IPS DF 6.9 (cell line): ENCODE measurements at places on chromosomes 1 and 21.

DNA sequence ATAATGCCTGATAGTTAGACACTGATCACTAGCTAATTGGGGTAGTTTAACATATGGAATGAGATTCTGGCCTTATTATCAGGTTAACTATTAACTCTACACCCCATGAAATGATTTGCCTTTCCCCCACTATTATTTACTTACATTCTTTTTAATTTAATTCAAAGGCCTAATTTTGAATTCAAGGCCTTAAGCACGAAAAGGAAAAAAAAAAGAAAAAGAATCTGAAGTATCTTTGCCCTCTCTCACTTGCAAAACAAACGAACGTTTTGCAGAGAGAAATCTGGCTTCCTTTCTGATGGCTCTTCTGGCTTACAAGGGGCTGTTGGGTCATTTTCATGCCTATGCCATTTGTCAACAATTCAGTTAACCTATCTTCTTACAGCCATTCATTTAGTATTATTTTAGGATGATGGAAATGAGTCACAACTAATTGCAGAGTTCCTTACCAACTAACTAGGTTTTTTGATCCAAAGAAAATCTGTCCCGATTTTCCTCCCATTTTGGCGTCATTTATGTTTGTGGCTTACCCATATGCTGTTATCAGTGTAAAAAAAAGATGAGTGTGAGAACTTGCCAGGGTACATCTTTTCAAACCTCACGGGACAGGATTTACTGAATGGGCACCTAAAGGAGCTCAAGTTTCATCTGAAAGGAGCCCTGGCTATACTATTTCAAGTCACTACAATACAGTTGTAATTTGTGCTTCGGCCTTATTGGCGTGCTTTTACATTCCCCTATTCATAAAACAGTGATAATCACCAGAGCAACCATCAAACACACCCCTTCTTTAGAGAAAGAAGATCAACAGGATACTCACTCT is 1.9 kb upstream of the ERRFI1 start:
- DNase-seq, result no peak

GRCh38 chr1:207810606-207811295 is 58.9 kb downstream of the CD46 start:
- no peak for DNase-seq

- no peak for DNase-seq
These were observed 24.2 kb downstream of the CEP170 start for GRCh38 chr1:243230914-243231313.

- no peak for DNase-seq
These were observed 24.4 kb upstream of the WDR26 start for GRCh38 chr1:224458996-224459395.

GRCh38 chr21:32946654-32947053 is 79.1 kb upstream of the OLIG2 start:
- no peak for DNase-seq

DNA sequence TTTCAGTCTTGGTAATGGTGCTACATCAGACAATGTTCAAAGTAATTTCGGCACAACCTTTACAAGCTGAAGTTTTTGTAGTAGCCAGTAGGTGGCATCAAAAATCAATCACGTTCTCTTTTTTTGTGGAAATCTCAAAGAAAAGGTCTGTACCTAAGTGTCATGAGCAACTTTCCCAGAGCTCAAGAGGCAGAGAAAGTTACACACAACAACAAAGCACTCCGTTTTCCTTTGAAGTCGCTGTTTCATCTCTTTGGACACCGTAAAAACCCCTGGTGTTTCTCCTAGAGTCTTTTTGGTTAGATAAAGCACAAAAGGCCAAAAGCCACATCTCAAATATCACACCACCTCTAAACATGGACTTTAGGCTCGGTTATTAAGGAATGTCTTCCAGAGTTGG is 131.6 kb downstream of the LHX8 start:
- peak; percentile 16 for DNase-seq

DNA sequence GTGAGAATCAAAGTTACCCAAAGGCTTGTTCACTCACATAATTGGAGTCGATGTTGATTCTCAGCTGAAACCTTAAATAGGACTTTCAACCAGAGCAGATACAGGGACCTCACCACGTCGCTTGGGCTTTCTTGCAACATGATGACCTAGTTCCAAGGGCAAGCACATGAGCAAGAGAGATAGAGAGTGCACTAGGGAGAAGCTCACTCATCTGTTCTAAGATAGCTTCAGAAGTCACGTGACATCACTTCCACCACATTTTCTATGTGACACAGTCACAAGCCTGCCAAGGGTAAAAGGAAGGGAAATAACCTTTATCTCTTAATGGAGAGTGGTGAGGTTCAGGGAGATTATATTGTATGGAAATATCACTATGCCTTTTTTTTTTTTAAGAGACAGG is 470.1 kb upstream of the PLXNA2 start:
- DNase-seq, result no peak

- no peak for DNase-seq
These were observed 257.2 kb downstream of the SPATA17 start for GRCh38 chr1:217888328-217888727.

- DNase-seq, result no peak
These were observed 14.4 kb downstream of the RALGPS2 start for GRCh38 chr1:178739285-178740045.

DNA sequence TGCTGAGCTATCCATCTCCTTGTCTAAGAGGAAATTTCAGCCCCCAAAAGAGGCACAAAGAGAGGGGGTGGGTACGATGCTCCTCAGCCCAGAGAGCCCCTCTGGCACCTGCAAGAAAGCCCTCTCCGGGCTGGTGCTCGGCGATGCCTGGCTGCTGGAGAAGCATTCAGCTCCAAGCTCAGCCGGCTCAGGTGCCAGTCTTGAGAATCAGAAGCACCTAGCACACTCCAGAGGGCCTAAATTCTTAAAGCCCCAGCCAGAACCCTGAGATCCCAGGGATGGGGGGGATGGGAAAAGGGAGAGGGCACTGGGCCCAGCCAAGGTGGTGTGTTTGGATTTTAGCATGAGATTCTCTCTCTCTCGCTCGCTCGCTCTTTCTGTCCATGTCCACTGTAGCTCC is 2.9 kb downstream of the GRIK3 start:
- DNase-seq, result no peak

DNA sequence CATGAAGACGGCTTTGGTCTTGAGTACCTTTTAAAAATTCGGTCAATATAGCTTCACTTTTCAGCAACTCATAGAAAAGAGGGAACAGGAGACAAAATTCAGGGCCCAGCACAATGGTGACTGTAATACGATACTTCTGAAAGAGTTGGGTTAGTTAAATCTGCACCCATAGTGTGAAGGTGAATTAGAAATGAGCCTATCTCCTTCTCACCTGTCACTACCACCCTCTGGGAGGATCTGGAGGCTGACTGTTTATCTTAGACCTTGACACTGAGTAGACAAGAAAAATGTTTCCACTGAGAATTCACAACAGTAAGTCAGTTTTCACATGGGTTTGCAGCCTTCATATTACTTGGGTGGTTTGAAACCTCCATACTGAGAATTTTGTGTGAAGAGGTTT is 57.9 kb upstream of the HMGB4 start:
- no peak for DNase-seq

DNA sequence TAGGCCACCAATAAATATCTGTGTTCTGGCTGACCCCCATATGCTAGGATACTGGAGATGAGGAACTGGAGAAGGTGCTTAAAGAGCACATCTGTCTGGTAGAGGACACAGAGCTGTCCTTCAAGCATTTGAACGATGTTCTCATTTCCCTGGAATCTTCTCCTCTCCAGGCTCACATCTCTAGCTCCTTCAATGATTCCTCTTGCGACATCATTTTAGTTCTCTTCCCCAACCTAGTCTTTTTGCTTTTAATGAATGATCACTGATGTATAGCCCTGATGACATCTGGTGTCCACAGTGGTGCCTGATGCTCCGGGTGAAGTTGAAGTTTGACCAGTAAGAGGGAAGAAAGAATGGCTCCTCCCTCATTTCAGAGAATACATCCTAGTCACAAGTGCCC is 80.8 kb upstream of the UBE2U start:
- DNase-seq, result no peak

DNA sequence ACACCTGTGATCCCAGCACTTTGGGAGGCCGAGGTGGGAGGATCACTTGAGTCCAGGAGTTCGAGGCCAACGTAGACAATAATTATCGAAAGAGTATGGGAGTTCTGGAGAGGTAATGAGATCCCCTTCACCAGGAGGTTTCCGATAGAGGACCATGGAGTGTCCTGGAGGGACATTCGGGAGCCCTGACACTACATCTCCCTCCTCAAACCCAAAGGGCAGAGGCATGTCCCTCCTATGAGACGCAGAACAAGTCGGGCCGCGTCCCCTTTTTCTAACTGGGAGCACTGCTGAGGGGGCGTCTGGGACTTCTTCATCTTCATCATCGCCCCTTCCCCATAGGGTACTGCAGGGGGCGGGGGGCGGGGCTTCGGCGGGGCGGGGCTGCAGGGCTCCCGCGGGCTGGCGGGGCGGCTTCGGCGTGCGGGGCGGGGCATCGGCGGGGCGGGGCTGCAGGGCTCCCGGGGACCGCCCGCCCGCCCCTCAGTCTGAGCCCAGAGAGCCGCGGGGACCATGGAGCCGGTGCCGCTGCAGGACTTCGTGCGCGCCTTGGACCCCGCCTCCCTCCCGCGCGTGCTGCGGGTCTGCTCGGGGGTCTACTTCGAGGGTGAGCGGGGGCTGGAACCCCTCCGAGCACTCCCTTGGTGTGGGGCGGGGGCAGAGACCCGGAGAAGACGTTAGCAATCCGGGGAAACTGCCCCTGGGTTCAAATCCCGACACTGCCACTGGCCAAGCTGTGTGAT is at the start of gene THEMIS2:
Gene THEMIS2, plus strand, starts transcription at position 486 of the 743 bp plus-strand sequence. Its CDS starts 28 bp downstream, at position 514.
- DNase-seq, result no peak

DNA sequence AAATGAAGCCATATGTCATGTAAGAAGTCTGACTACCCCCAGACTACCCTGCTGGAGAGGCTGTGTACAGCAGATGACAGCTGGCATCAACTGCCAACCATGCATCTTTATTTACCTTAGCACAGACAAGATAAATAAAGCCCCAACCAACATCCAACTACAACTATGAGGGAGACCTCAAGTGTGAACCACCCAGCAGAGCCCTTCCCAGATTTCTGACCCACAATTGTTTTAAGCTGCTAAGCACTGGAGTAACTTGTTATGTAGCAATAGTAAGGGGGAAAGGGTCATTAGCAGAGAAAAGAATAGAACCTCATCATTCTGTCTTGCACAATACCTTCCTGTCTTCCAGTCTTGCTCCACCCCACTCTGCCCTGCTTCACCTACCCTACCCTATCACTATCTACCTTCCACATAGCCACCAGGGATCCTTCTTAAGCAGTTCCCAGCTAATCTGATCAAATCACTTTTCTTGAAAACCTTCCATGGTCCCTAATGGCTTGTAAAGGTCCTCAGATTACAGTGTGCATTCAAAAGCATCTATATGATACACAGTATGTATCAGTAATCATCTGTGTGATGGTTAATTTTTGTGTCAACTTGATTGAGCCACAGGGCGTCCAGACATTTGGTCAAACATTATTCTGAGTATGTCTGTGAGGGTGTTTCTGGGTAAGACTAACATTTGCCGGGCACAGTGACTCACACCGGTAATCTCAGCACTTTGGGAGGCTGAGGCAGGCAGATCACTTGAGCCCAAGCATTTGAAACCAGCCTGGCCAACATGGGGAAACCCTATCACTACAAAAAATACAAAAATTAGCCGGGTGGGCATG is 19.6 kb upstream of the RBM15 start:
- DNase-seq, result no peak

- no peak for DNase-seq
These were observed 615 bp downstream of the CLIC4 start for GRCh38 chr1:24745711-24746413.

GRCh38 chr1:84620720-84621313 is 46.6 kb upstream of the CTBS start:
- DNase-seq, result peak; percentile 33

GRCh38 chr21:43934116-43934515 is 69.1 kb downstream of the AGPAT3 start:
- no peak for DNase-seq

DNA sequence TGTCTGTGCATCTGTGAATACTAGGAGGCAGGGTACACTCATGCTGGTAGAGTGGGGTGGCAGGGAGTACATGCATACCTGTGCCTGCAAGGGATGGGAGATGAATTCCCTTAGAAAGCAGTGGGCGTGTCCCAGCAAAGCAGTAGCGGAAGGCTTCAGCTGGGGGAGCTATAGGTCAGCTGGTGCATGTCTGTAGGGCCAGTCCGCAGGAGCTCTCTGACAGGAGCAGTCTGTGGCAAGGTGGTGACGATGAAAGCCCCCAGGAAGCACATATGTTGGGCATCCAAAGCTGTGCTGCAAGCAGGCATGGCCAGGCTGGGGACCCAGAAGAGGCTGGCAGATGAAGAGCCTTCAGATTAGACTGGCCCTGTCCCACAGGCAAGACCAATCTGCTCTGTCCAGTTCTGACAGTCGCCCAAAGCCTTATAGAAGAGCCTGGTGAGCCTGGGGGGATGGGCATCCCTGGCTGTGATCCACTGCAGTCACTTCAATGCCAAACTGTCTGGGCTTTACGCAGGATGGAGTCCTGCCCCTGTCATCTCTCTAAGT is 1.8 kb upstream of the OR2M4 start:
- DNase-seq, result no peak

DNA sequence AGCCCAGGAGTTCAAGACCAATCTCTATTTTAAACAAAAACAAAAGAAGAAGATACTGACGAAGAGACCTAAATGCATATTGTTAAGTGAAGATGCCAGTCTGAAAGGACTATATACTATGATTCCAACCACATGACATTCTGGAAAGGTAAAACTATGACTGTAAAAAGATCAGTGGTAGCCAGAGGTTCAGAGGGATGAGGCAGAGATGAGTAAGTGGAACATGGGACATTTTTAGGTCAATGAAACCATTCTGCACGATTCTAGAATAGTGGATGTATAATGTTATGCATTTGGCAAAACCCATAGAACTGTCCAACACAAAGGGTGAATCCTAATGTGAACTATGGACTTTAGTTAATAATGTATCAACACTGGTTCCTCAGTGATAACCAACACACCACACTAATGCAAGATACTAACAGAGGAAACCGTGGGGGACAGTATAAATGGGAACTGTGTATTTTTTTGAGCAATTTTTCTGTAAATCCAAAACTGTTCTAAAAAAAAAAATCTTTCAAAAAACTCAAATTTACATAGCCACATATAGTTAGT is 8.2 kb downstream of the RC3H1 start:
- no peak for DNase-seq

DNA sequence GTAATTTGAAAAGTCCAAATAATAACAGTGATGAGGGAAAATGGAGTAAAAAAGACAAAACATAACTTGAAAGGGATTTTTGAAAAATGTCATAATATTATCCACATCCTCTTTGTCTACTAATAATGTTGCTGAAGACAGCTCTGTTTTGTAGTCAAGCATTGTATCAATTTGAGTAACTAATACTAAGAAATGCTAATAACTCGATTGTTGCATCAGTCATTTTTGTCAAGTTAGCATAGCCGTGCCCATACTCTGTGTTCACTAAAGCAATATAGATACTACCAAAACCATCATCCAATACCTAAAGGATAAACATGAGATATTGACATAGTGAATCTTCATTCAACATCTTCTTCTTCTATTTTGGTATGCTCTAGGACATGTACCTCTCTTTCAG is 17.3 kb downstream of the PDC start:
- no peak for DNase-seq

GRCh38 chr1:154158307-154159125 is 3.6 kb upstream of the NUP210L start:
- no peak for DNase-seq

- no peak for DNase-seq
These were observed 17.1 kb upstream of the HDAC1 start for GRCh38 chr1:32274646-32275340.

GRCh38 chr1:37394574-37395464 is 79.6 kb upstream of the ZC3H12A start:
- peak; percentile 70 for DNase-seq

GRCh38 chr1:18955441-18956192 is 859 bp downstream of the IFFO2 start:
- DNase-seq, result no peak
